KG1 (cell line): ENCODE measurements at places on chromosomes 11 and 22.

DNA sequence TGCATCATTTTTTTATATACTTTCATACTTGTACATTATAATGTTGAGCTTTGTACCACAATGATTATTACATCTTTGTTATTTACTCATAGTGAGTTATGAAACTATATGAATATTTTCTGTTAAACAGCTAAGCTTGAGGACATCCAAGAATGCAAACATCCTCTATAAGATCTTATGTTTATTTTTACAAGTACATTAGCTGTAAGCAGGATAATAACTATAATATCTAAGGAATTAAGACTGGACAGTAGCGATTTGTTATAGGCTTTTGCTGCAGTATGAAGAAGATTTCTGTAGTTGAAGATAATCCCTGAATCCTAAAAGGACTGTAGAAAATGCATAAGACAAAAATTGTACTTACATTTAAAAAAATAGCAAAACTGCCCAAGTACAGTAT lies 176.0 kb downstream of the METTL15 start:
- DNase-seq = no peak

DNA sequence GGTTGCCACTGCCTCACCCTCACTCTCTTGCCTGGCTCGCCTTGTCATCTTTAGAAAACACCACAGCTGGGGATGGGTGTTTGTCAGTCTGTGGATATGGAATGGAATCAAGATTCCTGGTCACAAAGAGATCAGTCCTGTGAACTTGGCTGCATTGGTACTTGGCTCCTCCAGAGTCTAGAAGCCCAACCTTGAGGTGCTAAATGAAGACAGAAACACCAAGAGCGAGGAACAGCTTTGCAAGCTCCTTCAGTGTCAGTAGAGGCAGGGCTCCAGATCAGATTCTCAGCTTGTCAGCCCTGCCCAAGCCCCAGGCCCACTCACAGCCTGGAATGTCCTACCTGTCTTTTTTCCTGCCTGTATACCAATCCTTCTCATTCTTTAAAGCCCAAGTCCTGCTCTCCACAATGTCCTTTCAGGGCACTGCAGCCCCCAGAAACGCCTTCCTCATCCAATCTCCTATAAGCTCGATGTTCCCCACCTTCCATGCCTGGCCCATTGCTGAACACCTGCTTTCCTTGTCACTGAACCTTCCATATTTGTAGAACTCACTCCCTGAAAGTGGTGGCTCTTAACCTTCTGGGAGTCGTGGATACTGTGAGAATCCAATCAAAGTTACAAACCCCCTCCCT lies 188.9 kb downstream of the BCR start:
- no peak for DNase-seq

- DNase-seq = no peak
These were observed 94.8 kb downstream of the PICALM start for GRCh38 chr11:85974122-85974521.

GRCh38 chr11:9076661-9077060 lies 14.7 kb downstream of the SCUBE2 start:
- no peak for DNase-seq

DNA sequence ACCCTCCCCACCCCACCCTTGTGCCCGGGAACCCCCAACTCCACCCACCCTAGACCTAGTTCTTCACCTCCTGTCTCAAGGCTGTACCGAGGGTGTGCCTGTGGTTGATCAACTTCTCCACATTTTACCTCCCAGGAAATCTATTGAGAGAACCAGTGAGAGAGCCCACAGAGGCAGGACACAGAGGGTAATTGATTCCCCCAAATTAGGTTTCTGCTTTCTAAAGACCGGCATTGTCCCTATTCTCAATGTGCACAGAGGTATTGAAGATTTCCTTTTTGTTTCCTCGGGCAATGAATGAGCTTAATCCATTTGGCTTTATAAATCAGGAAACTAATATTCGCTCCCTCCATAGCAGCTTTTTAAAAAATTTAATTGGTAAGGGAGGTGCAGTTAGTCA lies 6.0 kb upstream of the LMO1 start:
- no peak for DNase-seq

DNA sequence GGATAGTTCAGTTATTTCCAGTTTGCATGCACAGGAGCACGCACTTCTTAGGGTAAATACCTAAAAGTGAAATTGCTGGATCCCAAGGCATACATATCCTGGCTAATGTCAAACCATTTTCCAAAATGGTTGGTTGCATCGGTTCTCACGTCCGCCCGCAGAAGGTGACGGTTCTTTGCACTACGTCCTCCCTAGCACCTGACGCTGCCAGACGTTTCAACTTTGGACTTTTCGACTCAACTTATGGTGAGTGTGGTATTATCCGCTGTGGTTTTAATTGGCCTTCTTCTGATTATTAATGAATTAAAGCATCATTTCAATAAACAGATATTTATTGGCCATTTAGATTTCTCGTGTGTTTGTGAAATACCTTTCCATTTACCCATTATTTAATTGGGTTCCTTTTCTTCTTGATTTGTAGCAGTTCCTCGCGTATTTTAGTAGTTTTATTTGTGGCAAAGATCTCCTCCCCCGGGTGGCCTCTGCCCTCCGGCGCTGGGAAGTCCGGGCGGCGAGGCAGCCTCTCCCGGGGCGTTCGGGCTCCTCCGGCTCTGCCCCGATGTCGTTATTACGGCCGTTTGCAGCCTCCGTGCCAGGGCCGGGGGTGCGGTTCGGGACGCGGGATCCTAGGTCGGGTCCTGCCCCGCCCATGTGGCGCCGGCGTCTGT lies at the start of gene JHY:
JHY (plus strand) TSS at position 571 of the 668 bp plus-strand sequence. CDS start 3,091 bp downstream, outside the sequence.
- DNase-seq = no peak

GRCh38 chr11:64318766-64319761 lies 1.1 kb downstream of the PRDX5 start:
- DNase-seq = no peak

DNA sequence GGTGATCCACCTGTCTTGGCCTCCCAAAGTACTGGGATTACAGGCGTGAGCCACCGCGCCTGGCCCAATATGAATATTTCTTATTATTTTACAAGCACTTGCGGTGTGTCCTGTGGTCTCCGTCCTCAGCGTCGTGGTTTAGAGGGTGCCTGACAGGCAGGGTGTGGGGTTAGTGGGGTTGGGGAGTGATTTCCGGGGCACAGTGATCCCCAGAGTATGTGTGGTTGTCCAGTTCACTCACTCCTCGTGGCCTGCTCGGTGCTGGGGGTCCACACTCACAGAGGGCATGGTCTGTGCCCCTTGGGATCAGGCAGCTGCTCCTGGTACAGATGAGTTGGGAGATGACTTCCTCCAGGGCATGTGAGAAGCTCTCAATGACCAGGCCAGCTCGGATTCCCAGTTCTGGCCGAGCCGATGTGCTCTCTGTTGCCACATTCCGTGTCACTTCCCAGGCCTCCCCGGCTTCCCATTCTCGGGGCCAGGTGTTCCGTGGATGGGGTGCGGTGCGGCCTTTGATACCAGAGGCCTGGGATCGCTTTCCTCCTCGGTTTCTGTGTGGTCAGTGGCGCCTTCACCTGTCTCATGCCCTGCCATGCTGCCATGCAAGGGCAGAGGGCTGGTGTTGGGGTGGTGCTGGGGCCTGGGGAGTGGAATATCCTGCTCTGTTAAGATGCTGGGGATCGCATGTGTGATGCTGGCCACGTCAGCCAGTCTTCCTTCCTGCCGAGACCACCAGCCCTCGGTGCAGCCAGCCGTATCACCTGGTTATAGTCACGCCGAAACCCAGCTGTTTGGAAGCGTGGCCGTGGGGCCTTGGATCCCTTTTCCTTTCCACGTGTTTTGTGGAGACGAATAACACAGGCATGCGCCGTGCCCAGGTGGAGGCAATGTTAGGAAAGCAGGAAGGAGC lies 39.6 kb downstream of the PARVB start:
- DNase-seq = no peak

DNA sequence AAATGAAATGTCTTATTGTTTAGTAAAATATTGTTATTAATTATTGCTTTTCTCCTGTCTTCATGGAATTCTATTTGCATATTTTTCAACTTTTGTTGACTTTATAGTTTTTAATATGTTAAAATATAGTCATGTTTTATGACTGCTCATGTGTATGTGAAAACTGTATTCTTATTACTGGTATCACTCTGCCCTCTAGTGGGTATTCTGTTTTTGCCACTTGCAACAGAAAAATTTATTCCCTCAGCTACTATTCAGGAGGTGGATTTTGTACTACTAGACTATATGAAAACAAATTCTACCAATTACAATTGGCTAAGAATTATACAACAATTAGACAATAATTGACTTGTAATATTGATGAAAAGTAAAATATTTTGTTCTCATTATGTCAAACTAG lies 45.0 kb downstream of the OR4C6 start:
- peak; percentile 57 for DNase-seq

DNA sequence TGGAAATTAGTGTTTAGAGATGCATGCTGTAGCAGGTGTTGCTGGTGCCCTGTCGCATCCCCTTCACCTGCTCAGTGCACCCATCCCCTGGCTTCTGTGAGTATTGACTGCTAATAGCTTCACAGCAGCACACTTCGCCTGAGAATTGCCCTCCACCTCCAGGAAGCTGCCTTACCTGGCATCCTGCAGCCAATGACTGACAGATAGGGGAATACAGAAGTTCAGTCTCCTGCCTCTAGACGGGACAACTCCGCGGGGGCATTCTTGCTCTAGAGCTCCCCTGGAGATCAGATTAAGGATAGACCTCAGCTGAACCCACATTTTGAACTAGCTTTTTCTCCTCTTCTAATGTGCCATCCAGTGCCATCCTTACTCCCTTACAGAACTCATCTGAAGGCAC lies 9.3 kb upstream of the CD3E start:
- DNase-seq = no peak

- DNase-seq = no peak
These were observed 637.0 kb downstream of the DLG2 start for GRCh38 chr11:84990141-84990540.

DNA sequence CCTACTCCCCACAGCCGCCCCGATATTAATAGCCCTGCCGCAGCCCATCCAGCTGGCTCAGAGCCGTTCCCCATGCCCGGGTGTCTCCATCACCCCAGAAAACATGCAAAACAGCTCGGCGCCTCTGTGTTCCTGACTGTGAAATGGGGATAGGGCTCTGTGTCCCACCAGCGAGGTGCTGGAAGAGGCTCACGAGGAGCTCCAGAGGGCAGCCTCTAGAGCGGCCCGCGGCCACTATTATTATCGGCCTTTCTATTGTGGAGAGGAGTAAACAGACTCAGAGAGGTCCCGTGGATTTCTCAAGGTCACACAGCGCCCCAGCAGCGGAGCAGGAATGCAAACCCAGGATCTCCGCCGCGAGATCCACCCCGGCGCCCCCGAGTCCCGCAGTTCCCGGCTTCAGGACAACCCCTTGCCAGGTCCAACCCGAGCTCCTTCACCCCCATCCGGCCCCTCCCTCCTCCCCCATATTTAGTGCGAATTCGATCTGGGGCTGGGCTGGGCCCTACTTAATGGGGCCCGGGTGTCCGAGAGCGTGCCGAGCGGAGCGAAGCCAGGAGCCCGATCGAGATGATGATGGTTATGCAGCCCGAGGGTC lies at the start of gene ACTN3:
ACTN3 (plus strand) TSS at position 536 of the 598 bp plus-strand sequence; CDS start at position 571, 35 bp downstream.
- DNase-seq = no peak

- DNase-seq = no peak
These were observed 19.3 kb downstream of the GTPBP1 start for GRCh38 chr22:38724926-38725571.

- no peak for DNase-seq
These were observed 56.1 kb downstream of the PITPNB start for GRCh38 chr22:27863001-27863400.

DNA sequence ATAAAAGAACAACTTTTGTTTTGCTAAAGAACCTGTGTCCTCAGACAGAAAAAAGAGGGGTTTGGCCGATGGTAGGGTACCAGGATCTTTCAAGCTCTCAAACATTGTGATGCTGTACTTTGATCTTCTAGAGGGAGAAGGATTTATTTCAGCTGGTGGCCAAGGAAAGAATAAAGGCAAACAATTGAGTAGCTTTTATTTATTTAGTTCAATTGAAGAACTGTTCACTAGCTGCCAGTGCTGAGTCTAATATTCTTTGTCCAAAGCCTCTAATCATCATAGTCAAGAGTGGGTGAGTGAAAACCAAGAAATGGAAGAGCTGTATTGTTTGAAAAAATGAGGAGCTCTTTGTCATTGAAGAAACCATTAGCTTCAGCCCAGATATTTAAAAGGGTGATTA lies 138.4 kb downstream of the FAT3 start:
- no peak for DNase-seq

DNA sequence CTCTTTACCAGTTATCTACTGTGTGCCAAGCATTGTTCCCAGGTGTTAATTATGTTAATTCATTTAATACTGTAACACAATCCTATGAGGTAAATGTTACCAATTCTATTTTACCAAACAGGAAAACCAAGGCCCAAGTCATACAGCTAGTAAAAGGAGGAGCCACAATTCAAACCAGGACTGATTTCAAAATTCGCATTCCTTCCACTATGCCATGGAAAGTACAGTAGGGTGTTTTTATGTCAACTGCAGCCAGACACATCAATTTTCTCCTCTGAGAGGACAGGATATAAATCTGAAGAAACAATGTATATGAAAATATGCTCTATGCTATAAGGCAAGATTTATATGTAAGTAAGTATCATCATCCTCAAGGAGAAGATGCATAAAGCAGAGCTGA lies 104.3 kb downstream of the RPL27A start:
- DNase-seq = no peak

DNA sequence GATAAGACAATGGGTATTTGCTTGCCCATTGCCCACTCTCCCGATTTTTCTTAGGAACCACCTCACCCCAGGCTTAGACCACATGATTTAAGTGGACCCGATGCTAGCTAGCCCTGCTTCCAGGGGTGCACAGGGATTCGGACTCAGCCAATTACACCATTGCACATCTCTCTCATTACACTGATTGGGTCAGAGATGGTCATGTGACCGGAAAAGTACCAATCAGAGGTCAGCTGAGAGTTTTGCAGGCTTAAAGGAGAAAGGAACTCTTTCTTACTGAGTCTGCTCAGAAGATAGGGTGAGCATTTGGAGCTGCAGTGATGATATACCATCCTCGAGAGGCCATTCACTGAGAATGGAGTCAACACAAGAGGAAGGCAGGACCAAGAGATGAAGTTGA lies 12.2 kb upstream of the ANKK1 start:
- no peak for DNase-seq

DNA sequence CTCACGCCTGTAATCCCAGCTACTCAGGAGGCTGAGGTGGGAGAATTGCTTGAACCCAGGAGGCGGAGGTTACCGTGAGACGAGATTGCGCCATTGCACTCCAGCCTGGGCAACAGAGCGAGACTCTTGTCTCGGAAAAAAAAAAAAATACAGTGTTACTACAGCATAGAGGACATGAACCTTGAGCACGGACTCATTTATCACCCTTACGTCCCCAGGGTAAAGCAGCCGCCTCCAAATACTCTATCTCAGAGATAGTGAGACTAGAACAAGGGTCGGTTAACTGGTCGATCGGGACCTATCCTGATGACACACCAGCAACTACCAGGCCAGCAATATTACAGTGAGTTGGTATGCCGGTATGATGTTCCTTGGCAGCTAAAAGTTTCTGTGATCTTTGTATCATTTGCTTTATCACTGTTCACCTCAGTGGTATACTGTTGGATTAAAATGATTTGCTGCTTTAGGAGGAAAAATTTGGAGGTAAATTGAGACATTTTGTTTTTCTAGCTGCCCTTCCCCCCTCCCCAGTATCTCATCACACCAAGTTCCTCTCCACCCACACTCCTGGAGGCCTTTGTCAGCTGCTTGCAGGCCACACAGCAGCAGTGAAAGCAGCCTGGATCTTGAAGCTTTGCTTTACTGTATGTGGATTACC lies 7.0 kb upstream of the SIDT2 start:
- no peak for DNase-seq

GRCh38 chr22:46355369-46355995 lies 20.0 kb downstream of the TRMU start:
- DNase-seq = no peak
